Colonic mucosa (tissue), 4 donors: ENCODE measurements at places on chromosomes 11 and 22.

GRCh38 chr22:44701187-44701790 is 715 bp upstream of the PRR5 start:
- no peak for DNase-seq

DNA sequence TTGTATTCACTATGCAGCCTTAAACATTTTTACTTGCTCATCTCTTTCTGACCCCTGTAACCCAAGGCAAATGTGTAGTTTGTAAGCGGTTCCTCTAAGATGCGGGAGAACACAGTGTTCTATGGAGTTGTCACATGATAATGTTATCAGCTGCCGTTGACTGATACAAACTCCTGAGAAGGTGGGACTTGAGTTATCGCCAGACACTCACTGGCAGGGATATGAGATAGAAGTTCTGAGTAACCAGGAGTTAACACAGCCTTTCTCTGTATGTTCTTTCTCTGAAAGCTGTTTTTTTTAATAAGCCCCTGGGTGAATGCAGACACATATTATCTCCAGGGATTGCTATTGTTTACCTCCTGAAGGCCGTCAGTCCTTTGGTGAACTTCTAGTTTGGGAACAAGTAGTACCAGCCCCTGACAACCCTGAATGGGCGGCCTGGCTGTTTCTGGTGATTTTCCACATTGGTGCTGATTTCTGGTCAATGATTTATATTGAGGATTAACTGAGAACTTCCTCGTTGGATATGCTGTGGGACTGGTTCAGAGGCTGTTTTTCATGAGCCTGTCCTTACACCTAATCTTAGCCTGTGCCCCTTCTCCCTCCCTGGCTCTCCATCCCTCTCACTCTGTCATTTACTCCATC is 155.3 kb upstream of the RASSF10 start:
- peak; percentile 56 for DNase-seq

GRCh38 chr11:106679581-106679980 is 338.7 kb downstream of the GUCY1A2 start:
- no peak for DNase-seq

DNA sequence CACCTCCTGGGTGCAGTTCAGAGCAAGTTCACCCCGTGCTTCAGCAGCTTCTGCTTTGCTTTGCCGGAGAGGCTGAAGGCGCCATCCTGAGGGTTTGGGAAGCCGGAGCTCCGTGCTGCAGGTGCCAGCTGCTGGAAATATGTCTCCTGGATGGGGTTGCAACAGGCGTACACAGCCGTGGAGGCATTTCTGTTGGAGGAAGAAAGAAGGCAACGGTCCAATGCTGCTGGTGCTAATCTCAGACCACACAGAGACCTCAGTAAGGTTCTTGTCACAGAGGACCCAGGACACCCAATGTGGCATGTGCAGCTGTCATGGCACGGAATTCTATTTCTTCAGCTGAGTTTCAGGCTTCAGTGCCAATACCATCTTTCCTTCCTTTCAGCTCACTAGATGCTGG is 24.2 kb downstream of the ASPHD2 start:
- DNase-seq, result no peak

DNA sequence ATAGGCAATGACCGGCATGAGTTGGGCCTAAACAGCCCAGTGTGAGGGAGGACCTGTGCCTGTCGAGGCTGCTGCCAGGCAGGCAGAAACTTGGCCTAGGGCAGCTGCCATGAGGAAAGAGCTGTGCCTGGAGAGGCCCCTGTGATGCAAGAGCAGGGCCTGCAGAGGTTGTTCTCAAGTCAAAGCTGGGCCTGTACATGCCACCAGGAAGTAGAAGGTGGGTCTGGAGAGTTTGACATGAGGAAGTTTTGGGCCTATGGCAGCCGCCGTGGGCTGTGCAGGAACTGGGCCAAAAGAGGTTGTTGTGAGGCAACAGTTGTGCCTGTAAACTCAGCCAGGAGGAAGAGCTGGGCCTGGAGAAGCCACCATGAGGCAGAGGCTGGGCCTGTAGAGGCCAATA is 43.2 kb downstream of the OR4C45 start:
- DNase-seq, result no peak

- no peak for DNase-seq
These were observed 289.5 kb upstream of the C11orf87 start for GRCh38 chr11:109132539-109132938.

DNA sequence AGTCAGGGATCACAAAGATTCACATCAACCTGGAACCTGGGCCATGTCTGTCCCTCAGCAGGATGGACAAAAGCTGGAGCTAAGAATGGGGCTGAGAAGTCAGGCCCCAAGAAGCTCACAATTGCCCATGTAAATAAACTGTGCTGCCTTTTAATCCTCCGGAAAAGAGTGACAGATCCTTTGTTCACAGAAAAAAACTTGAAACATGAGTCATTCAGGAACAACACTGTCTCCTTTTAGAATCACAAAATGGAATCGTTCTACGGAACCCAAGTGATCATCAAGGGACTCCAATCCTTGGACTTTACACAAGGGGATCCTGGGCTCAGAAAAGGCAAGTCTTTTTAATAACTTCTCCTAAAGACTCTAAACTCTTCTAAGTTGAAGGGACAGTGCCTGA is 36.1 kb downstream of the RELT start:
- no peak for DNase-seq

DNA sequence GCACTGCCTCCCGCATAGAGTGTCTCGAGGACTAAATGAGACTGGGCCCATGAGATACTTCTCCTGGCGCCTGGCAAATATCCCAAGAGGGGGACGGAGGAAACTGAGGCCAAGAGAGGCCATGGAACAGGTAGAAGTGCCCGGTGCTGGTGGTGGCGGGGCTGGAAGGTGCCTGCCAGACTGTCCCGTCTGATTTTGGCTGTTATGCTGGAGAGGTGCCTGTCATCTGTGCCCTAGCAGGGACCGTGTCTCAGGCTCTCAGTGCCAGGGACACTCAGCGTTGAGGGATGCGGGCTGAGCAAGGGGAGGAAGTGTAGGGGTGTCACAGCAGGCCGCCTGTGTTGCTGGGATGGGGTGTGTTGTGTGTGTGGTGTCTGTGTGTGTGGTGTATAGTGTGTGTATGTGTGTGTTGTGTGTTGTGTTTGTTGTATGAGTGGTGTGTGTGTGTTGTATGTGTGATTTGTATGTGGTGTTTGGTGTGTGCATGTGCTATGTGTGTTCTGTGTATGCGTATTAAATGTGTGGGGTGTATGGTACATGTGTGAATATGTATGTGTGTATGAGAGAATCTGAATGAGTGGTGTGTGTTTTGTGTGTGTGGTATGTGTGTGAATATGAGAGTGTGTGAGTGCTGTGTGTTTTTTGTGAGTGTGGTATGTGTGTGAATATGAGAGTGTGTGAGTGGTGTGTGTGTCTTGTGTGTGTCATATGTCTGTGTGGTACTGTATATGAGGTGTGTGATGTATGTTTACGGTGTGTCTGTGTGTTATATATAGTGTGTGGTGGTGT is 21.3 kb upstream of the SHISAL1 start:
- DNase-seq, result no peak

DNA sequence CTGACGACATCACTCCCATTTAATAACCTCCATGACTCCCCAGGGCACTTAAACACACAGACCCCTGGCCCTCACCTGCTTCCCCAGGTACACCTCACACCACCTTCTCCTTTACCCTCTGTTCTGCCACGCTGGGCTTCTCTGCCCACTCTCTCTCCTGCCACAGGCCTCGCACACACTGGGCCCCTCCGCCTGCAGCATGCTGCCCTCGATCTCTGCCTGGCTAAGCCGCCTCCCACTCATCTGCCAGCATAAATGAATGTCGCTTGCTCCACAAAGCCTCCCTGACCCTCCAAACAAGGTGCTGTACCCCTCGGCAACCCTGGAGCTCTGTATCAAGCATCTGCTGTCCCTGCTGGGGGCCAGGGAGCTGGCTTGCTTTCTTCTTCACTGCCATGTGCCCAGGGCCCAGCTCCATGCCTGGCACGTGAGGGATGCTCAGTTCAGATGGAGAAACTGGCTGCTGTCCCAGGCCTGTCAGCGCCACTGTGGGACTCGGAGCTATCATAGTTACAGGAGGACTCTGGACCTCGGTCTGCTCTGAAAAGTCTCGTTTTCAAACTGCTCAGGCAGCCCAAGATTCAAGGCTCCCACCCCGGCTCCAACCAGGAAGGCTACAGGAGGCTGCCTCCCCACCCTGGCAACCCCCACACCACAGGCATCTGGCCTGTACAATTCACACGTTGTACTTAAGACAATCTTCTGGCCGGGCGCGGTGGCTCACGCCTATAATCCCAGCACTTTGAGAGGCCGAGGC is 11.9 kb downstream of the TTLL1 start:
- peak; percentile 35 for DNase-seq

GRCh38 chr11:113675003-113675561 is 31.0 kb downstream of the TMPRSS5 start:
- no peak for DNase-seq
